ENCODE measurements at places on chromosomes 12 and 14.

GRCh38 chr14:105128059-105128458 lies 40.5 kb downstream of the JAG2 start:
- DNase-seq: no peak

DNA sequence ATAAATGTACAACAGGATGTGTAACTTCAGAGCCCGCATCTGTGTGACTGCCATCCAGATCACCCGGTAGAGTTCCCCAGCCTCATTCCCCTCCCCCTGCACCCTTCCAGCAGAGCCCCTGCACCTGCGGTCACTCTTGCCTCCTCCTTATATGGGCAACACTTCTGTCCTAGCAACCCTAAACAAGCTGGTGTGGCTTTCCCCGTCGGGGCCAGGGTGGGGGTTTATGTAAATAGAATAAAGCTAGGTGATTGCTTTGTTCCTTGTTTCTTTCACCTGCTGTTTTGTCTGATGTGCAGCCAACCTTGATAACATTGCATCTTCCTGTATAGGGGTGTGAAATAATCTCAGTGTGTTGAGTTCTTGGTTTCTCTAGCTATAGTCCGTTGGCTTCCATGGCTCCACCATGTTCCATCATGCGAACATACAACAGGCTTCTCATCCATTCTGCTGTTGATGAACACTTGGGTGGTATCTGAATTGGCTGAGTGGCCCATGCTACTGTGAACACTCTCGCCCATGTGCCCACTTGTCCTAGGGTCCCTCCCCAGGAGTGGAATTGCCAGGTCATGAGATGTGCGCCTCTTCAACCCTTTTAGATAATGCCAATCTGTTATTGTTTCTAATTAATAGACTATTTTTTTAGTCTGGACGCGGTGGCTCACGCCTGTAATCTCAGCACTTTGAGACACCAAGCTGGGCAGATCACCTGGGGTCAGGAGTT lies 102.2 kb downstream of the KIF26A start:
- DNase-seq: no peak

DNA sequence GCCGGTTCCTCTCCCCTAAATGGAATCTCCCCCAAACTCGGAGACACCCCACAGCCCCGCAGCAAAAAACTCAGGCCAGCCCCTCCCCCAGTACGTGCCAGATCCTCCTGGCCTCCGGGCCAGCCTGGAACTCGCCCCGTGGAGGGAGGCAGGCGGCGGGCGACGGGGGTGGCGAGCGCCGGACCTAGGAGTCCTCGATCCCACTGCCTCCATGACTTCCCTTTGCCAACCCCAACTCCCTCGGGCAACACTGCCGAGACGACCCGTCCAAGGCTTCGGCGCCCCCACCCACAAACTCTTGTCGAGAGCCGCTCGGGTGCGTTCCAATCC lies 400 bp downstream of the ADCY6 start:
- DNase-seq: no peak

- no peak for DNase-seq
Observed at GRCh38 chr14:33570694-33571310, 380.1 kb downstream of the EGLN3 start.

GRCh38 chr14:85250414-85251189 lies 279.3 kb upstream of the FLRT2 start:
- no peak for DNase-seq

DNA sequence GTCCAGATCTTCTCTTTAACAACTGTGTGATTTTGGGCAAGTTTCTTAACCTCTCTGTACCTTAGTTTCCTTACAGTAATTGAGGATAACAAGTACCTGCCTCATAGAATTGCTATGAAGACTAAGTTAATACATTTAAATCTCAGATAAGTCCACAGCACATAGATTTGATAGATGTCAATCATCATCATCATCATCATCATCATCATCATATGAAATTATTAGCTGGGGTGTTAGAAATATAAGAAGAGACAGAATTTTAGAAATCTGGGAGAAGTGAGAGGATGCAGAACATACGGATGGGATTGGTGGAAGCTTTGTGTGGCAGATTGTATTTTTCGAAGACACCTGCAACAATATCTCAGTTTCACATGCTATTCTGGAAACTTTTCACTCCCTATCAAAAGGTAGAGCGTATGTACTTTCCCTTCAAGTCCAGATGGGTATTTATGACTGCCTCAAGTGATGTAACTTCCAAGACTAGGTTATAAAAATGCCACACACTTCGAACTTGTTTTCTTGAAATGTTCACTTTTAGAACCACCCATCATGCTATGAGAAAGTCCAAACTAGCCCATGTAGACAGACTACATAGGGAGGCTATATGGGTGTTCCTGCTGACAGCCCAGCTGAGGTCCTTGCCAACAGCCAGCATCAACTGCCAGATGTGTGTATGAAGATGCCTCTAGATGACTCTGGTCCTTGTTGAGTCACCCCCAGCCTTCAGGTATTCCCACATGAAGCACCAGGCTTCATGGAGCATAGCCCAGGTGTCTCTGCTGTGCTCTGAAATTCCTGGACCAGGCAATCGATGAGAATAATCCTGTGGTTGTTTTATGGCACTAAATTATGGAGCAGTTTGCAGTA lies 20.7 kb upstream of the SDR39U1 start:
- DNase-seq: no peak

- no peak for DNase-seq
Observed at GRCh38 chr12:15050659-15051058, 77.8 kb downstream of the PDE6H start.

GRCh38 chr12:70008944-70009343 lies 183.9 kb downstream of the MYRFL start:
- no peak for DNase-seq

- no peak for DNase-seq
Observed at GRCh38 chr12:115383668-115384067, 699.7 kb upstream of the TBX3 start.

DNA sequence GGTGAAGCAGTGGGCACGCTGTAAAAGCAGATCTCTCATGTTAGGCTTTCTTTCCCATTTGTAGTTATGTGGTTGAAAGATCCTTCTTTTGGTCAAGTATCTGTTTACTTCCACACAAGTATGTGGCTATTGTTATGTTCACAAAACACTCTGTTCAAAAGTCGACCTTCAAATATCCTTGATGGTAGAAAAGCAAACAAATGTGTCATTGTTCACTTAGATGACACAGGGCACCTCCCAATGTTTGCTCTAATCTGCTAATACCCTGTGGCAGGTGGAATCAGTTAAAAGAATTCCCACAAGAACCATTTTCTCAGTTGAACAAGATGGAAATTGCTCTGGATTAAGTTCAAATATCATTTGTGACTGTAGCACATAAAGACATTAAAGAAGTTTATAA lies 43.6 kb upstream of the NAA30 start:
- no peak for DNase-seq

GRCh38 chr12:51751661-51752060 lies 96.9 kb downstream of the FIGNL2 start:
- DNase-seq: no peak

- DNase-seq: no peak
Observed at GRCh38 chr12:14540801-14541462, 26.8 kb downstream of the PLBD1 start.

GRCh38 chr12:105667973-105668743 lies 337.7 kb downstream of the C12orf75 start:
- no peak for DNase-seq

DNA sequence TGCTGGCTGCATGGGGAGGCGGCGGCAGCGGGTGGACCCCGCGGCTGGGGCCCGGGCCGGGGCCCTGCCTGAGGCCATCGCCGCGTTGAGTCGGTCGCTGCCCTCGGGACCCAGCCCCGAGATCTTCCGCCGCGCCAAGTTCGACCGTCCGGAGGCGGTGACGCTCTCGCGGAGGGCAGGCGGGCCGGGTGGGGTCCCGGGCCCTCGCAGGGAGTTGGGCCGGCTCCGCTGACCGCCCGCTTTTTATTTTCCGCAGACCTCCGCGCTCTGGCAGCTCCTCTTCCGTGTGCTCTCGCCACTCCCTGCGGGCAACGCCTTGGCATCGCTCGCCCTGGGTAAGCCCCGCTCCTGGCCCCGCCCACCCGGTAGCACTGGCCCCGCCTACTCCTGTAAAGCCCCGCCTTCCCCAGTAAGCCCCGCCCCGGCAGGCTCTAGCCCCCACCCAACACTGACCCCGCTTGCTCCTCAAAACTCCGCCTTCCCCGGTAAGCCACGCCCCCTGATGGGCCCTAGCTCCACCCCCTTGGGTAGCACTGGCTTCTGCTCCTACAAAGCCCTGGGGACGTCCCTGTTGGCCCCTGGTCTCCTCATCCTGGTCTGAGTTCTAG lies 424 bp downstream of the TEDC1 start:
- DNase-seq: no peak

GRCh38 chr12:17802657-17803641 lies 287.0 kb downstream of the RERGL start:
- no peak for DNase-seq

- DNase-seq: no peak
Observed at GRCh38 chr14:41663473-41663850, 56.8 kb downstream of the LRFN5 start.

- no peak for DNase-seq
Observed at GRCh38 chr12:19239616-19240234, 110.2 kb downstream of the PLEKHA5 start.

DNA sequence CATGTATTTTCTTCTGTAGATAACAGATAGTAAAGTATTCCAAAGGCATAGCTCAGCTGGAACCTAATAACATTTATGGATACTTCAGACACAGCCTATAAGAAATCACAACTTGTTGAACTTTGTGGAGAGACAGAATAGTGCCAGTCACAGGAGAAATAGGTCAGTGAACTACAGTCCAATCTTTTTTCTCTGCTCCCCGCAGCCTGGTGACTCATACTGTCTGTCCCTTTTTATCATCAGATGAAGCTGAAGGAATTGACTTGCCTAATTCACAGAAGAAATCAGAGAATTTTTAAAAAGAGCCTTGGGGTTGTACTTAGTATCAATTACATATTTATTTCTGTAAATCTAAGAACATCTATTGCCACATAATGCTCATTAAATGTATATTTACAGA lies 222.3 kb downstream of the ALG10 start:
- no peak for DNase-seq
